ENCODE measurements at places on chromosomes 12 and 14.

DNA sequence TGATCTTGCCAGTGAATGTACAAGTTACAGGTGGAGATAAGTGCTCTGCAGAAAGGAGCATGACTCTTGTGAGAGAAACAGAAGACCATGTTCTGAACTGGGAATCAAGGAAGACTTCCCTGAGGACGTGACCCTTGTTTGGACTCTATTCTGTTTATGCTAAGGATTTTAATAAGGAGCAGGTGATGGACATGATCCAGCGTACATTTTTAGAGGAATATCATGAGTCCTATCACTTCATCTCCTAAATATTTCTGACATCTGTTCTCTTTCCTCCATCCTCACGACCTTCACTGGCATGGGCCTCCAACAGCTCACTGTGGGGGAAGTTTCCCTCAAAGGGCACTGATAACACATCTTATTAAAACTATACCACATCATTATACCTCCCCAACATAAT lies 7.9 kb upstream of the SLC38A1 start:
- DNase-seq = no peak

- DNase-seq = no peak
Measured at GRCh38 chr12:43325786-43326185, 226.2 kb downstream of the ADAMTS20 start.

GRCh38 chr12:94290353-94290752 lies 142.0 kb downstream of the PLXNC1 start:
- no peak for DNase-seq

- DNase-seq = no peak
Measured at GRCh38 chr12:93191956-93192355, 185.8 kb upstream of the NUDT4 start.

DNA sequence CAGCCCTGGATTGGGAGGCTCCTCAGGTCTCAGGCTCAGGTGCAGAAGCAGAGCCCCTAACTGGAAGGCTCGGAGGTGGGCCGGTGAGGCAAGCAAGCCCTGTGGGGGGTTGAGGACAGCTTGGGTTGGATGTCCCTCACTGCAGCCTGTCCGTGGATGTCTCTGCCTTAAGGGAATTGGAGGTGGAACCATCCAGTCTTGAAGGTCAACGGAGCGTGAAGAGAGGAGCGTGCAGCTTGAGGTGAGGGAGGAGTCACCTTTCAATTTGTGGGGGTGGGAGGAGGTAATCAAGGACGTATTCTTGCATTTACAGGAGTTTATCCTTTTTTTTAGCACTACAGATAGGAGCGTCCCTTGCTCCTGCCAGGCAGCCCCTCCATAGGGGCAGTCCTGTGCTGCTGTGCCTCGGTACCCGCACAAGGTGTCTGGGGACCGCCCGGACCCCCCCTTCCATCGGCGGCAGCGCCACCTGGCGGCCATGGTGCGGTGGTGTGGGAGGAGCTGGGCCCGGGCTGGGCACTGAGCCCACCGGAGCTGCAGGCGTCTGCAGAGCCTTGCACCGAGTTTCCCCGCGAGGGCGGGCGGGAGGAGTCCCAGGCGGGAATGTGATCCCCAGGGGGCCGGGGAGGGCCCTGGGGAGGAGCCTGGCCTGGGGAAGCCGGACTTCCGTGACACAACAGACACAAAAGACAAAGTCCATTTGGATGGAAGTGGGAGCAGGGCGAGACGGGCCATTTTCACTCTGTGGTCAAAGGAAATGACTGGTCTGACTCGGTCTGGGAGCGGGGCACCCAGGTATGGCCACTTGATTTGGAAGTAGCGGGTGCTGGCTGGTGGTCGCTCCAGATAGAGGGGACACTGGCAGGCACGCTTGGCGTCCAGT lies 864 bp downstream of the DNAJC22 start:
- DNase-seq = peak; percentile 89

DNA sequence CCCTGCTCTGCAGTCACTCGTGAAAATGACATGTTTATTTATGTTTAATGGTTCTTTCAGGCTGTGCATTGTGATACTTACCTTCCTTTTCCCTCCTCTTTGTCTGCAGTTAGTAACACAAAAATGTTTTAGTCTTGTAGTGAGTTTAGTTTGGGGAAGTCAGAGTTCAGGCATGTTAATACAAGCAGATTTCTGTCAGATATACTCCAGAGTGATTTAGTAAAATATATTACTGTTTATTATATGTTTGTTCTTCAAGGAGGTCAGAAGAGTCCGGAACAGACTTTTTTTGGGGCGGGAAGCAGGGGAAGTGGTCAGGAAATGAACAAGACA lies 28.7 kb downstream of the MSRB3 start:
- no peak for DNase-seq

DNA sequence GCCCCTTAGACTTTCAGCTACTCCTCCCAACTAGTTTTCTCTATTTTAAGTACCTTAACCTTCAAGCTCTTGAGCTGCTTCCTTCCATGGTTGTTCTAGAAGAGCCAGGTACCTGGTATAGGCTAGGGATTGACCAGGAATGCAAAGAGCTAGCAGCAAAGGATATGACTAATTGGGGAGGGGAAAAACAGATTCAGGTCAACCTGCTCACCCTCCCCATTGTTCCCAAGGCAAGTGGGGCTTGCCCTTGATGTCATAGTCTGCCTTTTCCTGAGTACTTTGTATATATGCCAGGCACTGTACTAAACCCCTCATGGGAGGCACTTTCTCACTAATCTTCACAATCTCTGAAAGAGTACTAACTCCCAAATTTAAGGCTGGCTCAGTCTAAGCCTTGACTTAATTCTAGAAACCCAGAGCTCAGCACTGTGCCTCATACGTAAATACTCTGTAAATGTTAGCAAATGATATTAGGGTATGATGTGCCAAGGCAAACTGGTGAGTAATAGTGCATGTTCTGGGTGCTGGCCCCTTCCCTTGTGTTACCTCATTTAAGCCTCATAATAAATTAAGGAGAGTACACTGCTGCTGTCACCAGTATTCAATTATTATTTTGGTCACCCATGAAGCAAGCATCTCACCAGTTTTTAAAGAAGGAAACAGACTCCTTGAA lies 42.2 kb downstream of the SUDS3 start:
- DNase-seq = peak; percentile 61

DNA sequence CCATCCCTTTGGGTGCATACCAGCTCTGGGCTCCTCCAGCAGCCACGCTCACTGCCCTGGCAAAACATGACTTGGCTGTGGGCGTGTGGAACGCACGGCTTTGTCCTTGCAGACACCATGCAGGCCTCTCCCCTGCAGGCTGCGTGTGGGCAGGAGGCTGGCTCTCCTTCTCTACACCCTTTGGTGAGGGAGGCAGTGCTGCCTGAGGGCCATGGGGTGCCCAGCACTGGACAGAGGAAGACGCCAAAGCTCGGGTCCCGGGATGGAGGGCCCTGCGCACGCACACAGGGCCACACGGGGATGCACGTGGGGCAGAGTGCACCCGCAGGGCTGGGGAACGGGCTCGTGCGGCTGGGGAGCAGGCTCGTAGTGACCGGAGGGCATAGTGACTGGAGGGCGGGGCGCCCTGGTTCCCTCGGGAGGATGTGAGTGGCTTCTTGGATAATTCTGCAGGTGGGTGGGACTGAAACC lies 89.7 kb downstream of the ADGRD1 start:
- DNase-seq = no peak

DNA sequence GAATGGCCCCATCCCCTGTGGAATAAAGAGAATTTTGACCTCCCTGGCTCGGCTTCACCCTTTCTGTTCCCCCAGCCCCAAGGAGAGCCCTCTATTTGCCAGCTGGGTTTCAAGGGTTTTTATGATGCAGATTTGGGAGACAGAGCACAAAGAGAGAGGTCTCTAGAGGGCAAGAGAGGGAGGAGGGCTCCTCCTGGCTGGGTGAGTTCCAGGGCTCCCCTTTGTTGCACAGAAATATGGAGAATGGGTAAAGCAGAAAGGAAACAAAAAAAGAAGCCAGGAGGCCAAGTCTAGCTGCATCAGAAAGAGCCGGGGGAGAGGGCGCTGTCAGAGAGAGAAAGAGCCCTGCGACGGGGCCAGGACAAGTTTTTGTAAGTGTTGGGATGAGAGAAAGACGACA lies 319.6 kb upstream of the RTL1 start:
- DNase-seq = no peak

- DNase-seq = no peak
Measured at GRCh38 chr12:2306012-2306411, 253.2 kb downstream of the CACNA1C start.

DNA sequence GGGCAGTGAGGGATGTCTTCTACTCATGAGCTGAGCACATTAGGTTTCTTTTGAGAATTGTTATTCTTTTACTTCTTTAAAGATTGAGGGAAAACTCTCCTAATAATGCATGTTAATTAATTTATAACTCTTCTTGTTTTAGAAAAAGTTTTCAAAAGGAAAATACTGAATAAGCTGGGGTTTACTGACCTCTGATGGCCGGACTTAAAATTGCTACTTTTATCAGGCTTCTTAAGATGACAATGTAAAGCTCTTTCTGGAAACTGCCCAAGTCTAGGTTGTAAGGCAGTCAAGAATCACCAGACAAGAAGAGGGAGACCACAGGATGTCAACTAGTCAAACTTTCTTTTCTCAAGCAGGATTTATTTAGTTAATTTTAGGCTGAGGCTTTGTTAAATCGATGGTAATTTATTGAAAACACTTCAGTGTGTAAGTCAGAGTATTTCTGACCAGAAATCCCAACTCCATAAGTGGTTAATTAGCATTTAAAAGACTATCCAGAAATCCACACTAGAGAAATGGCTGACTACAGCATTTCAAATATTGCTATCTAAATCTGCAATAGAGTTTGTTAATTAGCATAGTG lies 82.1 kb downstream of the AVPR1A start:
- peak; percentile 87 for DNase-seq

DNA sequence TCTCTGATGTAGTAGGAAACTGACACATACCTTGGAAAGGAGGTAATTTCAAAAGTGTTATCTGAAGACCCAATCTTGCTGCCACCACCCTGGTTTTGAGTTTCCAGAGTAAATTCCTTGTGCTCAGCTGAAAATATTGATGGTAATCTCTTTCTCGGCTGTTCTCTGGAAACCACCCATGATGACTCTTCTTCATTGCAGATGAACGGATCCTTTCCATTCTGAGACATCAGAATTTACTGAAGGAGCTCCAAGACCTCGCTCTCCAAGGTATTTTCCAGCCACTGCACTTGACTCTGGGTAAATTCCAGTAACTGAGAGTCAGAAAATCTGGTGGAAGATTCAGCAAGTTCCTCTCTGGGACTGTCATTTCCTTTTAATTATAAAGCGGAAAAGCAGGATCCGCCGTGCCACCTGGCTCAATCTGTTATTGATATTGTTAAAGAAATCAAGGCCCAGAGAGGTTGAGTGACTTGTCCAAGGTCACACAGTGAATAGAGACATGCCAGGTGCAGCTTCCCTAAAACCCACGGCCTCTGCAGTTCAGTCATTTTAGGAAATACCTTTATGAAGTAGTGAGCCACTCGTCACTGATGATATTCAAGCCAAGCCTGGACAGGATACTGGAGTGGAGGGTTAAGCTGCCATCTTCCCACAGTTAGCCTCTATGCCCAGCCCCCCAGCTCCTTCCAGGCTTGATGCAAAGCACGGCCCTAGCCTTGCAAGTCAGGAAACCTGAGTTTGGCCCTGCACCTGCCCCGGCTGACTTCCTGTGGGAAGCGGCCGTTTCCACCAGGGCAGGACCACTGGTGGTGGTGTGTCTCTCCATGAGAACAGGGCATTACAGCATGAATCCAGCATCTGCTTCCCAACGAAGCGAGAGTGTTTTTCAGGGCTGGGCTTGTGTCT lies 4.7 kb downstream of the CHGA start:
- no peak for DNase-seq

DNA sequence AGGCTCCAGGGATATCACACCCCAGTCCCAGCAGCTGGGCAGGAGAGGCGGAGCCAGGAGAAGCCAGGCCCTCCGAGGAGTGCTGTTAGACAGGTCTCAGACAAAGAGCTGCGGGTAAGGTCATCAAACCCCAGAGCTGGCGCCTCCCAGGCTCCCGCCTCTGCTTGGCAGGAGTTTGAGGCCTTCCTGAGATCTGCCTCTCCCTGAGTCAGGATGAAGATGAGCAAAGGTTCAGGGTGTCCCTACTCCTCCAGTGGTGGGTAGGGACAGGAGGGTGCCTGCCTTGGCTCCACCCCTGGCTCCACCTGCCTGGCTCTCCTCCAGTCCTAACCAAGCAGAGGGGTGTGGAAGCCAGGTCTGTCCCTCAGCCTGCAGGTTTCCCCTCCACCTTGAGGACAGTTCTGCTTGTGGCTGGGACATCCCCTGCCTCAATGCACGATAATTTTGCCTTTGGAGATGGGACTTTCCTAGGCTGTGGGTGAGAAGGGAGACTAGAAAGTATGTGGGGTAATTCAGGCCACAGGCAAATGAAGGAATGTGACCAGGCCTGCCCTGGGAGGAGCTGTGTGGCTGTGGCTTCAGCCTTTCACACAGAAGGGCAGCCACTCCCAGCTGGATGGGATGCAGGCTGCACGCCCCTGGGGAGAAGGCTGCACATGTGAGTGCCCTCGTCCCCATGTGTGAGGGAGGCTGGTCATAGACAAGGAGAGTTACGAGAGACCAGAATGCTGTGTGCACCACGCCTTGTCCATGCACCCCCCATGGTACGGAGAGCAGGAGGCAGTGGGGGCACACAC lies 2.2 kb downstream of the PLEKHG6 start:
- DNase-seq = peak; percentile 71

DNA sequence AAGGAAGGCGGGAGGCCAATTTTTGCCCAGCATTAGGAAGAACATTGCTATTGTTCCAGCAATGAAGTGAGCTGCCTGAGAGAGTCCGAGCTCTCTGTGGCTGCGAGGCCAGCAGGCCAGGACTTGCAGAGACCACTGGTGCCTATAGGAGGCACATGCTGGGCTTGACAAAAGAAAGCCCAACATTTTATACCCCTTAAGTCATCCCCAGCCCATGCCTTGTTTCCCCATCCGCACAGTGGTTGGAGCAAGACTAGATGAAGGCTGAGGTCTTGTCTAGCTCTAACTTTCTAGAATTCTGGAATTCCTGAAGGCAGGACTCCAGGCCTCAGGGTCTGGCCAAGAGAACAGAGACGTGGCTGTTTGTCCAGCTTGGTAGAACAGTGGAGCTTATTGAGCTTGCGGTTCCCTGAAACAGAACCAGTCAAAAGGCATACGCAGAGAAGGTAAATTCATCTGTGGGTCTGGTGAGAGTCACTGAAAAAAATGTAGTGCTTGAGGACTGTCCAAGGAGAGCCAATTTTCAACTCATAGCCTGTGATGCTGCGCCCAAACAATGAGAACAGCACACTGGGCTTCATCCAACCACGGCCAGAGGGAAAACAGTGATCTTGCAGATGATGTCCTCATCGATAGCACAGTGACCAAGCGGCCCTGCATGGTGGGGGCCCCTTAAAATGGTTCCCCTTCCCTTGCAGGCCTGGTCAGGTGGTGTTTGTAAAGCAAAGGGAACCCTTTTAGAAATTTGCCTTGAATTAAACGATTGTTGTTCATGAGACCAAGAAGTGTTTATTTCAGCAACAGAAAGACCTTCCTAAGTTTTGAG lies 27.1 kb upstream of the COL2A1 start:
- no peak for DNase-seq

- no peak for DNase-seq
Measured at GRCh38 chr14:44505588-44505987, 1.5 kb downstream of the FSCB start.

DNA sequence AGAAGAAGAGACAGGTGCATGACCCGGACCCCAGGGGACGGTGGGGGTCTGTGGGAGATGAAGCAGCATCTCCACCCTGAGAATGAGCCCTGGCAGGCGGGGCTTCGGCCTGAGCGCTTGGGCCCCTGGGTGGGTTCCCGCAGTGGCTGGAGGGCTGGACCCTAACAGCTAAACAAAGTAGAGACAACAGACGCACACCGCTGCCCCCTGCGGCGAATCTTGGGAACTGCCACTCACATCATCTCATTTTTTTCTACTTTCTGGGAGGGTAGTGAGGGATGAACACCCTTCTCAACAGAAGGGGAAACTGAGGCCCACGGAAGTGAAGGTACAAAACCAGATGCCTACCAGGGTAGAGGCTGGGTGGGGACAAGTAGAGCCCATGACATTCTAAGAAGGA lies 104.7 kb downstream of the RFLNA start:
- peak; percentile 51 for DNase-seq
